ENCODE measurements at places on chromosomes 5 and 9.

DNA sequence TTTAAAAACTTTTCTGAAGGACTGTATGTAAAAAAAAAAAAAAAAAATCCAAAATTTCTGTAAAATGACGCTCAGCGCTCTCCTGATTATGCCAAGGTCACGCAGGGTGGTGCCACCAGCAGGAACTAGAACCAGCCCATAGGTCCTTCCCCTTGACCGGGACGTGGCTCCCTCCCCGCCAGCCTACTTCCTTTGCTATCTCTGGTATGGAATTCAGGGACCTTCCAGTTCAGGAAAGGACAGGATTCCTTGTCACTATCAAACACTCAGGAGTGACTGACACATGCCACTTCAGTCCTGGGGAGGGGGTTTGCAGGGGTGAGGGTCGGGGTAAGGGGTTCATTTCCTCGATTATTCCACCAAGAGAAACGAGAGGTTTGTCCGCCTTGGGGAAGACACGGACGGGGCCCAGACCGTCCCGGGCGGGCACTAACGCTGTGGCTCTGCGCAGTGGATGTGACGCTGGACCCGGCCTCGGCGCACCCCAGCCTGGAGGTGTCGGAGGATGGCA lies 18.8 kb downstream of the BTNL9 start:
- no peak for DNase-seq

DNA sequence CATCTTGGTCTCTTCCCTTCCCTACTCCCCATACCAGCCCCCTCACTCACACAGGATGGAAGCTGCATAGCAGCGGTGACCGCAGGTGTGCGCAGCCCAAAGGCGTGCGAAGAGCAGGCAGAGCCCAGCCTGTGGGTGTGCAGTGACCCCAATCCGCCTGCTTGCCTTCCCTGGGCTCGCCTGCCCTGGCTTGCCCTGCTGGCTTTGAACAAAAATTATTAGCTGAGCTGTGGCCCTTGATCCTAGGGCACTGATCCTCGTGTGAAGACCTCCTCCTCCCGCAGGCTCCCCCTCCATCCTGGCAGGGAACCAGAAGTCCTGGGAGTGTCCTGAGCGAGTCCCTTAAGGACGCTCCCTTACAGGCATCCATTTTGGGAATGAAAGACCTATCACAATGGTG lies 31.9 kb downstream of the MORN5 start:
- DNase-seq: no peak

DNA sequence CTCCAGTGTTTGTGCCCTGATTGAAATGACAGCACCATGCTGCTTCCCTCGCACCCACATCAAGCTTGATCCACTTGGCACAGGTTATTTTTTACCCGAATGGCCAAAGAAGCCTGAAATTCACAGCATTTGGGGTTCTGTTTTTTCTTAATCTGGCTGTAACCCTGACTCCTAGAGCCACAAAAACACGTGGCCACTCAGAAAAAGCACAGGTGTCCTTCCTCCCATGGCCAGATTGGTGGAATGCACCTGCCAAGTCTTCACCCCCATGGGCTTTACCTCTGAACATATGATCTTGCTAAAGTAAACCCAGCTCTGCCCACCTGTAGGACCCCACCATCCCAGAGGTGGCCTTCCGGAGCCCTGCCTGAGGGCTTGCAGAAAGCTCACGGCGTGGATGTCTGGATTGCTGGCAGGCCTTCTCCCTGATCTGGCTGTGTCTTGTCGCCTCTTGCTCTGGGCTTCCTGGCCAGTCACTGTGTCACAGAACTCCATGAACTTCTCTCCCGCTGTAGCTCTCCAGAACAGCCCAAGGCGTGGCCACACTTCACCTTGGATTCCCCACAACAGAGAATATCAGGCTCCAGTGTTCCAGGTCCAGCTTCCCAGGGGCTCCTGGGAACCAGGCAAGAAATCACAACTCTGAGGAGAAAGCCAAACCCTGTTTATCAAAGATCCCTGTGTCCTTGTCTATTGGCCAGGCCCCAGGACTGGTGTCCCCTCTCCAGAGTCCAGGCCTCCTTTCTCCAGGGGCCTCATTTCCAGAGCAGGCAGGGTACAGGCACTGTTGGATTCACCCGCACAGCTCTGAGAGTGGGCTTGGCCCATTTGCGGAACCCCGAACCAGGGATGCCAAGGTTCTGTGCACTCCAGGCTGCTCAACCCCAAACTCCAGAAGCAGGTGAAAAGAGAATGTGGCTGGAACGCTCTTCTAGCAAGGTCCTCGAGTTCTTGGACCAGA lies 272.5 kb downstream of the SYK start:
- DNase-seq: no peak

GRCh38 chr5:123699571-123699970 lies 187.6 kb downstream of the CSNK1G3 start:
- no peak for DNase-seq

GRCh38 chr9:15163931-15164330 lies 143.1 kb downstream of the TTC39B start:
- DNase-seq: no peak

GRCh38 chr5:72291601-72292000 lies 28.4 kb downstream of the MRPS27 start:
- DNase-seq: no peak

DNA sequence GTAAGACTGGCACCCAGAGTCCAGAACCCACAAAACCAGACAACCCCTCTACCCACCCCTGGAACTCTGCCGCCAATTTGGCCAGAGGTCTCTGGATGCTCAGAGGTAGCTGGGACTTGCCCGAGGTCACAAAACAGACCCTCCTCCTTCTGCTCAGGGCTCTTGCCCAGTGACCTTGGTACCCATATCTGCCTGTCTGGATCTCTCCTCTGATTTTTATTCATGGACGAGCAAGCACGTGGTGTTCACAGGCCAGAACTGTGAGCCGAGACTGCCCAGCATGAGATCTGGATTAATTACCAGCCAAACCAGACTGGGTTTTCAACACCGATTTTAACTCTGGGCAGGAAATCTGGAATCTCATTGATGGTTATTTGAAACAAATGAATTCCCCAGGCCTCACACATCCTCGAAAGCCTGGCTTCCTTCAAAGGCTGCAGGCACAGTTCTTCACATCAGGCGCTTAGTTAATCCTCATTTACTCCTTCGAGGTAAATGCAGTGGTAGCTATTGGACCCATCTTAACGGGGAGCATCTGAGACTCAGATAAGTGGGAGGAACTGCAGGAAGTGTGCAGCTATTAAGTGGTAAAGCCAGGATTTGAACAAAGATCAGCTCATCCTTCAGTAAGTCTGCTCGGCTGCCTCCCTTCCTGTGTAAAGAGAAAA lies 21.4 kb downstream of the COL27A1 start:
- DNase-seq: no peak

DNA sequence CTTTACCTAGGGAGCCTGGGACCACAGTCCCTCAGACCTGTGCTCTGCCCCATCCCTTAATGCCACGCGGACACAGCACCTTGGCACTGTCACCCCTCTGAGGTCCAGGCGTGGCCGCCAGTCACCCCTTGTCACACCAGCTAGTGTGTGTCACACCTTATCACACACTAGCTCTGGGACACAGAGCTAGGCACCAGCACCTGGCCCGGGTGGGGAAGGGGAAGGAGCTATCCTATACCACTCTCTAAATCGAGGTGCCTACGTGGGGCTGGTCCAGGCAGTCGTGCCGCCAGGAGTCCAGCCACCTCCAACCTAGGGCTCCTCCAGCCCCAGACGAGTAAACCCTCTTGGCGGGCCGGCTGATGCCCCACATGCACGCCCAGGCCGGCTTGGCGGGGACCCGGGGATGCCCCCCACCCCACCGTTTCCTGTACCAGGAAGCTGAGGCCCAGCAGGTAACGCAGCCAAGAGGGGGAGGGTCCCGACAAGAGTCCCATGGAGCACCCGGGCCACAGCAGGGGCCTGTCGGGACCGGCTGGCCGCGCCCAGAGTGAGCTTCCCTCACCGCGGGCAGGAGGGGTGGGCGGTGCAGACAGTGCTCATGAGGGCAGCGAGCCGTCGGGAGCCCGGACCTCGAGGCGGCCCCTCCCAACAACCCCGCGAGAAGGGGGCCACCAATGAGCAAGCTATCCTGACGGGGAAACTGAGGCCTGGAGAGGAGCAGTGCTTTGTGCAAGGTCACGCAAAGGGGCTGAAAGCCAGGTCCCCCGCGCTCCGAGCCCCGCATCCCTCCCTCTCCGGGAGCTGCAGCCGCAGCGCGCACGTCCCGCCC lies 550 bp downstream of the CORO2A start:
- no peak for DNase-seq

- DNase-seq: no peak
These were observed 183.2 kb downstream of the ACTL7B start for GRCh38 chr9:108672475-108673190.

GRCh38 chr9:71763832-71764231 lies 4.5 kb downstream of the CEMIP2 start:
- DNase-seq: no peak

DNA sequence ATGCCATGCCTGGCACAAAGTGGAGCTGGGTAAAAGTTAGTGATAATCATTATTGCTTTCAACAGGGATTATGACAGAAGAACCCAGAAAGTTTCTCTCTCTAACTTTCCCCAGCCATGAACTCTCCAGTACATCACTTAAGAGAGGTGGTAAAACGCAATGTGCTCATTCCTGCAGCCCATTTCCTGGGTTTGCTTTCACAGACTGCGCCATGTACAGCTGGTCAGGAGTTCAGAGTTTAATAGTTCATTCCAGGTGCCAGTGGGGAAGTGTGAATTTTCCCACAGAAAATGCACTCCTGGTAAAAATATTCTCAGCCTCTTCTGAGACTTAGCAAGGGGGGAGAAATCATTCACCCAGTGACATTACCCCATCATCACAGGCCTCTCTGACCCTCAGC lies 35.5 kb downstream of the ADAM19 start:
- no peak for DNase-seq

GRCh38 chr5:136192015-136192525 lies 892 bp downstream of the SMIM32 start:
- no peak for DNase-seq

GRCh38 chr5:87770601-87771121 lies 357.9 kb upstream of the CCNH start:
- DNase-seq: no peak

DNA sequence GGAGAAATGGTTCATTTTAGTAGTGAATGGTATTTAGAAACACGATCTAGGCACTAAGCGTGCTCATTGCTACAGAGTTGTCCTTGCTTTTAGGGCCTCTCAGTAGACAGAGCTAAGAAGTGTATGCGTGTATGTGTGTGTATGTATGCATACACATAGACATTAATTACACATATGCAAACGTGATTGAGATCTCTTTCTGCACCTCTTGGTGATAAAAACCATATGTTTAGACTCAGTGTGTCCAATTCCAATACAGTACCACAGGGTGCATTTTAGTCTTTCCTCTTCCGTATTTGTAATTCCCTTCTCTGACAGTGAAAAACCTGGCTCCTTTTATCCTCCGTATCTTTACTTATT lies 13.1 kb downstream of the TRIO start:
- DNase-seq: no peak

- peak; percentile 84 for DNase-seq
These were observed 24.3 kb downstream of the S100Z start for GRCh38 chr5:76874088-76874581.

DNA sequence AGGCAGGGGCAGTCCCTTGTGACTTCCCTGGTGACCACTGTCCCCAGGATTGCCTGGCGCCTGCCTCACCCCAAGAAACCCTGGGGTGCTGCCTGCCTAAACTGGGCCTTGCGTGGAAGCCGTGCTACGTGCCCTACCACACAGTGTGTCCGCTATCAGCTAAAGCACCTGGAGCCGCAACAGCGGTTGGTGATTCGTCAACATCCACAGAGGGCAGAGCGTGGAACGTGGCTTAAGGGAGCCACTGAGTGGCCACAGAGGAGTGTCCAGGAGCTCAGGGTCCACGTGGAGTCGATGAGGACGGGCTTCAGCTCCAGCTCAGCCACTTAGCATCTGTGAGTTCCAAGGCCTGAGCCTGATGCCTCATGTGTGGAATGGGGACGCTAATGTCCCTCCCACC lies 25.3 kb downstream of the LAMC3 start:
- no peak for DNase-seq

DNA sequence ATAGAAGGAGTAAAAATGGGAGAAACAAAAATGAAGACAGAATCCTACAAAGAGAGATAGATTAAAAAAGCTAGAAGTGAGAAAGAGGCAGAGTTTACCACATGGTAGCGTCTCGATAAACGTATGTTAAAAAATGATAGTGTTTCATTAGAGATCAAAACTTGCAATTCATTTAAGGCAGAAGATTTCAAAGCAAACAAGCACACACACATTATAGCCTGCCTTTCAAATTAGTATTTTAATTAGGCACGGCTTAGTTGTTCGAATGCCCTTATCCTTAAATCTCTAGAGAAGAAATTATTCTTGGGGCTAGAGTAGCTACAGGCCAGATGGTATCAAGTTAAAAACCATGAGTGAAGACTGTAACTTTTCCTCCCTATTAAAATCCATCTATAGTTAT lies 6.0 kb downstream of the STOM start:
- no peak for DNase-seq

GRCh38 chr5:36908544-36909260 lies 32.1 kb downstream of the NIPBL start:
- no peak for DNase-seq

DNA sequence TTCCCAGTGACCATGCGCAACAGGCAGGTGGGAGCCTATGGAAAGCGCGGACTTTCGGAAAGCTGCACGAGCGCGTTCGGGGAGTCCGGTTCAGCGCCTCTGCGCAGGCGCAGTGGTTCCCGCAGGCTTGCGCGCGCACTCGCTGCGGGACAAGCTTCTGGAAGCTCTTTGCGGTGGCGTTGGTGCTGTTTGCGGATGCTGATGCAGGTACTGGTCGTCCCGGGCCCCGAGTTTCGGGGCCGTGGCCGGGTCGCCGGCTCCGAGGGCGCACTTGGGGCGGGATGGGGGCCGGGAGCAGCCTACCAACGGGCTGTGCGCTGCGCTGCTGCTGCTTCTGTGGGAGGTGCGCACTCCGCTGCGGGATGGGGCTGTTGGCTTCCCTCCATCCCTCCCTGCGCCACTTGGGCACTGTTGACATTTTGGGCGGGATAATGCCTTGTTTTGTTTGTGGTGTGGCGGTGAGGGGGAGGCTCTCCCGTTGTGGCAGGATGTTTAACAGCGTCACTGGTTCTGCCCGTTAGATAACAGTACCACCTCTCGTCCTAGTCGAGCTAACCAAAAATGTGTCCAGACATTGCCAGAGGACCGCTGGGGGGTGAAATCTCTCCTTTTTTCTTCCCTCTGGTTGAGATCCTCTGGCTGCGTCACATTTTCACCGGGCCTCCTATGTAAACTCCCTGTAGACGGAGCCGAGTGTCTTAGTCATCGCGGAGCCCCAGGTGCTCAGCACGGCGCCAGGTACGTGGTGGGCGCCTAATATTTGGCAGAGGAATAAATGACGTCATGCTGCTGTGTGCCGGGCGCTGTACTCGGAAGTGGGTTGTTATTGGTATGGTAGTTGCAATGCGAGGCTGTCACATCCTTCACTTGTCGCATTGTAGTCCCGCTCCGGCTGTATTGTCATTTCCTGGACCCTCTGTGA lies at the start of gene ZNF483:
Gene ZNF483 (plus strand): TSS at position 124 of the 922 bp plus-strand sequence. CDS start 2,217 bp downstream, outside the sequence.
- peak; percentile 88 for DNase-seq

GRCh38 chr9:129177443-129177790 lies 644 bp downstream of the IER5L start:
- no peak for DNase-seq

GRCh38 chr9:6876195-6876894 lies 118.6 kb downstream of the KDM4C start:
- DNase-seq: no peak
